GM13976 (cell line): ENCODE measurements at places on chromosomes 1 and 21.

- no peak for DNase-seq
These were observed 163.2 kb upstream of the COL6A1 start for GRCh38 chr21:45818276-45818903.

DNA sequence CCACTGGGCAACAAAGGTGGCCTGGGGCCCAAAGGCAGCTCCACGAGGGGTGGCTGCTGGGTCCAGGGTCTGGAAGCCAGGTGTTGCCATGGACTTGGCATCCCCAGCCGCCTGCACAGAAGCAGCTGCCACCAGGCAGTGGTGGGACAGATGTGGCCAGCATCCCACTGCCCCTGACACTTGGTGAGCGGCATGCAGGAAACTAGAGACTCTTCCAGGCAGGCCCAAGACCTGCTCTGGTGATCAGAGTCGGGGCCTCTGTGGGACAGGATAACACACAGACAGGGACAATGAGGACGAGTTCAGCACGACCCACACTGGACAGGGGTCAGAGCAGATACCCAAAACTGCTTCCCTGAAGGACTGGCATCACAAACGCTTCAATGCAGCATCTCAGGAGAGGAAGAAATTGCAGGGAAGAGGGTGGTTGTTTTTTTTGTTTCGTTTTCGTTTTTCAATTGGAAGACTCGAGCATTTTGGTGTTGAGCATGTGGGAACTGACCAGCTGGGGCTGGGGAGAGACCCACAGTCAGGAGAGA is 34.1 kb upstream of the RNF187 start:
- DNase-seq = no peak

DNA sequence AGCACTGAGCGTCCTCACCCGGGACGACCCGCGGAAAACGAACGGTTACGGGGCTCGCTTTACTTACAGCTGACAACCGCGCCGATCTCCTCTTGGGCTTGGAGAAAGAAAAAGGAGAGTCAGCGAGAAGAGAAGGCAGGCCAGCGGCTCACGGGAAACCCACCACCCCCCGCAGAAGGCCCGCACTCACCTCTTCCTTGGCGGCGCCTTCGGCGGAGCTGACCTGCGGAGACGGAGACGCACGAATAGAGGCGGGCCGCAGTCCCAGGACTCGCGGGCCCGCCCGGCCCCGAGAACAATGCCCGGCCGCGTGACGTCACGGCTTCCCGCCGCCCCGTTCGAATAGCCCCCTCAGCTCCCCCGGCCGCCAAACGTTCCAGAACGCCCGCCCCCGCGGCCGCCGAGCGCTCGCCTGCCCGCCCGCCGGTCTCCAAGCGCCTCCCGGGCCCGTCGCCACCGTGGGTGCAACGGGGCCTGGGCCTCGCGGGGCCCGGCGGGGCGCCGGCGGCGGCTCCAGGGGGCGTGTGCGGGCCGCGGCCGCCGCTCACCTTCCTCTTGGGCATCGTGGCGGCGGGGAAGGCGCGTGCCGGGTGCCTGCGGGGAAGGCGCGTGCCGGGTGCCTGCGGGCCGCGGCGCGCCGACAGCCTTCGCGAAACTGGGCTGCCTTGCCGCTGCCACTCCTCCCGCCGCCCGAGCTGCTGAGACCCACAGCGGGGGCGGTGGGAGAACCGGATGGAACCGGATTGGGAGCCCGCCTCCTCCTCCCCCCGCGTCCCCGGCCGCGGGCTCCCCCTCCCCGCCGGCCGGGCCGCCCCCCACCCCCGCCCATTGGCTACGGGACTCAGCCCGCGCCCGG is at the start of gene HMGN1:
Gene HMGN1 (minus strand): TSS at position 734 of the 856 bp plus-strand sequence. CDS start 171 bp downstream, at position 563.
- peak; percentile 97 for DNase-seq

DNA sequence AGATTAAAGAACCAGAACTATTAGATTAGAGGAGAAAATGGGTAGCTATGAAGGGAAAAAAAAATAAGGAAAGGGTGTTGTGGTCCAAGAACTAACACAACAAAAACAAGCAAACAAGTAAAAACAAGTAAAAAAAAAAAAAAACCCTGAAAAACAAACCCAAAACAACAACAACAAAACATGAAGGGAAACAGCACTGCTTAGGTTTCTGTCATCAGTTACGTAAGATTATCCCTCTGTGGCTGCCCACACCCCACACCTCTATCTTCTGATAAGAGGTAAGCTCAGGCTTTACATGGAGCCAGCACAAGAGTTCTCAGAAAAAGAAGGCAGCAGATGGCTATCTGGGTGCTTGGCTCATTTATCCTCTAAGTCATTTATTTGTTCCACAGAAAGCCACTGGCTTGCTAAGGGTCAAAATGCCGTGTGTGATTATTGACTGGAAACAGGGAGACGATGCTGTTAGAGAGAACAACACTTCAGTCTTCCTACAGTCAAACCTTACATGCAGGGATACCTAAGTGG is 57.5 kb downstream of the KIAA0319L start:
- no peak for DNase-seq
